Left hindlimb (tissue), 1 donor: ENCODE measurements at places on chromosomes 3 and 15.

DNA sequence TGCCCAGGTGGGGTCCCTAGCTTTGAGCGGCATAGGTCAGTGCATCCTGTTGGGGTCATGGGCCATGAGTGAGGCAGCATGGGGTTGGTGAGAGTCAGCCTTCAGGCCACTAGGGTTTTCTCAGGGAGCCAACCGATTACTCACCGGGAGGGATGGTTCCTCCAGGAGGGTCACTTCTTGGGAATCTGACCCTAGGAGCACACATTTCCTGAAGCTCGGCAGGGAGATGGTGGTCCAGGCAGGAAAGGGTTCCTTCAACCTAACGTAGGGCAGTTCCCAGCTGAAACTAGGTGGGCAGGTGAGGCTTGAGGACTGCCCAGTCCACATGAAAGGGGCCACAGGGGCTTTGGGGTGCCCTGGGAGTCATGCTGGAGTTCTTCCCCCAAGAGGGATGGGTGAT lies 218.0 kb downstream of the UBE3A start:
- DNase-seq, result no peak

DNA sequence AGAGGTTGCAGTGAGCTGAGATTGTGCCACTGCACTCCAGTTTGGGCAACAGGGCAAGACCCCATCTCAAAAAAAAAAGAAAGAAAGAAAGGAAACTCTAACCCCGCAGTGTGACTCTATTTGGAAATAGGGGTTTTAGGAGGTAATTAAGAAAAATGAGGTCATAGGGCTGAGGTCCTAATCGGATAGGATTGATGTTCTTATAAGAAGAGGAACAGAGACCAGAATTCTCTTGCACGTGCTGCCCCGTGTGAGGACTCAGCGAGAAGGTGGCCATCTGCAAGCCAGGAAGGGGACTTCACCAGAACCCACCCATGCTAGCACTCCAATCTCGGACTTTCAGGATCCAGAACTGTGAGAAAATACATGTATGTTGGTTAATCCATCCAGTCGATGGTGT lies 25.8 kb downstream of the KLHL6 start:
- DNase-seq, result no peak

DNA sequence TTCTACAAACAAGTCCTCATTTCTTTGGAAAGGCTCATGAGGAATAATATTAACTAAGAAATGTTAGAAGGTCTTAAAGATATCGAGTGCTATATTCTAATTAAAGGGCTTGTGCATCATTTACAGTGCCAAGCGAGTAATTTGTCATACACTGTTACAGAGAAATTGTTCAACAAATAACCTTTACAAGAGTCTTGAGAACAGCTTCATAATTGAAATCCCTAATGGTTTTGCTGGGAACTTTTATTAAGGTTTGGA lies 209.5 kb downstream of the MECOM start:
- no peak for DNase-seq

GRCh38 chr3:117246771-117247555 lies 537.4 kb downstream of the TUSC7 start:
- no peak for DNase-seq

- no peak for DNase-seq
These were observed 41.1 kb downstream of the PIK3R4 start for GRCh38 chr3:130705501-130705900.
